ENCODE measurements at places on chromosomes 16 and 17.

DNA sequence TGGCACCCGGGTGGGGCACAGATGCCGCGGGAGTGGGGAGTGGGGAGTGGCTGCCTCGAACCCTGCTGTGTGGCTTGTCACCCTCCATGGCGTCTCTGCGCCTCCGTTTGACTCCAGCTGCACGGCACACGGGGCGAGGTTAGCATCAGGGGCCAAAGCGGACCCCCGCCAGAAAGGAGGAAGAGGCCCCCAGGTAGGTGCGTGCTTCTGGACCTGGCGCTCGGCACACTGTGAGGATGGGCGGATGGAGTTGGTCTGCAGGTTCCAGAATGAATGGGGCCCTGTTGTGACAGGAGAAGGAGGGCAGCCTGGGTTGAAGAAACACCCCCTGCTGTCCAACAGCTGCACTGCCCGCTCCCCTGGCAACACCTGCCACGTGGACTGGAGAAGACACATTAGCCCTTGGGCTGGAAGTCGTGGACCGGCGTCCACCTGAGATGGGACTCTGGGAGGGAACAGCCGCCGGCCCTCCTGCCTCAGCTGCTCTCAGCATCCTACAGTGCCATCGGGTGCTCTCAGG, 9.4 kb upstream of the FASN start:
- no peak for DNase-seq

- no peak for DNase-seq
Measured at GRCh38 chr16:11034481-11034931, 90.1 kb downstream of the CLEC16A start.

- DNase-seq: no peak
Measured at GRCh38 chr17:55437159-55437605, 15.5 kb upstream of the MMD start.

DNA sequence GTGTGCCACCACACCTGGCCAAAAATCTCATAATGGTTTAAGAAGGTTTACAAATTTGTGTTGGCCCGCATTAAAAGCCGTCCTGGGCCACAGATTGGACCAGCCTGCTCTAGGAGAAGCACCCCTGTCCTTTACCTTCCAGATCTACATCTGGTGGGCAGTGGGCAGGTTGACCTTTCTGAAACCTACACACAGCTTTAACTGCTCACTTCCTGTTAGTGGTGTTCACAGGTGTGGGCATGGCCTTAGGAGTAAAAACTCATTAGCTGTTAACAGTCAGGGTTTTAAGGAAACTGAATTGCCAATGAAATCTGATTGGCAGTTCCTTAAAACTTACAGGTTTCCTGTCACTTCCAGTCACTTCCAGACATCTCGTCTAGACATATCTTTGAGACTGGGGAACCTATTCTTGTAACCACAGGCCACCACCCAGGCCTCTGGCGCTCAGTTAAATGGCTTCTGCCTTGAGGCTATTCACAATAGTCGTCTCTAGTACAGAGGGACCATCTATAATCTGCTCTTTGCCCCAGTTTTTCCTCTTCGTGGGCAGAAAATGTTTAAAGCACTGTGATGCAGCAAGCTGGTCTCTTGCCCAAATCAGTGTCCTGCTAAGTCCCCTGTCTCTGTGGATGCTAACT, 29.3 kb downstream of the GNGT2 start:
- DNase-seq: no peak

- no peak for DNase-seq
Measured at GRCh38 chr16:66618588-66619375, 14.3 kb downstream of the CMTM3 start.

DNA sequence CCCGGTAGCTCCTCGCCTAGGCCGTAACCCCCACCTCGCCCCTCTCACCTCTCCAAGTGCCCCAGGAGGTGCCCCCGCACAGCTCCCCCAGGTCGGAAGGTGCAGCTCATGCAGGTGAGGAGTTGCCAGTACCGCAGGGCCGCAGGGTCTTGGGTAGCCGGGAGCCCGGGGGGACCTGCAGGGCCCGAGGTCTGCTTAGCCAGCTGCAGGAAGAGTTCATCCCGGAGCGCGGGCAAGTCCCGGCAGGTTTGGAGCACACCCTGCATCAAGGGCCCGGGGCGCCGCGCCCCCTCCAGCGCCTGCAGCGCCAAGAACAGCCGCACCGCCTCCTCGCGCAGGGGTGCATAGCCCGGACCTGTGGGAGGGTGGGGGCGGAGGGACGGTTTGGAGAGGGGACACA, 4.8 kb downstream of the PLEKHH3 start:
- DNase-seq: no peak

DNA sequence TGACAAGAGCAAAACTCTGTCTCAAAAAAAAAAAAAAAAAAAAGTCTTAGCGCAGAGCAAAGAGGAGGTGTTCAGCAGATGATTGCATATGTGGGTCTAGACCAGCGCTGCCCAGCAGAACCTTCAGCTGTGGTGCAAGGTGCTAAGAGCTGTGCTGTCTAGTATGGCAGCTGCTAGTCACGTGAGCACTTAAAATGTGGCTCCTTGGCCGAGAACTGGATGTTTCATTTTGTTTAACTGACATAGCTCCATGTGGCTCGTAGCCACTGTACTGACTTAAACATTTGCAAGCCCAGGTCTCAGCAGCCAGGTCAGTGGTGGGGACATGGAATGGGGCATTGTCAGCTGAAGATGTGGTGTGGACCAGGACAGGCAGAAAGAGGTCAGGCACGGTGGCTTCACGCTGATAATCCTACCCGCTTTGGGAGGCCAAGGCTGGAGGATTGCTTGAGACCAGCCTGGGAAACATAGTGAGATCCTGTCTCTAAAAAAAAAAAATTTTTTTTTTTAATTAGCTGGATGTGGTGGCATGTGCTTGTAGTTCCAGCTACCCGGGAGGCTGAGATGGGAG, 9.2 kb downstream of the C1QTNF1 start:
- DNase-seq: no peak

- no peak for DNase-seq
Measured at GRCh38 chr17:15109608-15110007, 155.5 kb downstream of the PMP22 start.

DNA sequence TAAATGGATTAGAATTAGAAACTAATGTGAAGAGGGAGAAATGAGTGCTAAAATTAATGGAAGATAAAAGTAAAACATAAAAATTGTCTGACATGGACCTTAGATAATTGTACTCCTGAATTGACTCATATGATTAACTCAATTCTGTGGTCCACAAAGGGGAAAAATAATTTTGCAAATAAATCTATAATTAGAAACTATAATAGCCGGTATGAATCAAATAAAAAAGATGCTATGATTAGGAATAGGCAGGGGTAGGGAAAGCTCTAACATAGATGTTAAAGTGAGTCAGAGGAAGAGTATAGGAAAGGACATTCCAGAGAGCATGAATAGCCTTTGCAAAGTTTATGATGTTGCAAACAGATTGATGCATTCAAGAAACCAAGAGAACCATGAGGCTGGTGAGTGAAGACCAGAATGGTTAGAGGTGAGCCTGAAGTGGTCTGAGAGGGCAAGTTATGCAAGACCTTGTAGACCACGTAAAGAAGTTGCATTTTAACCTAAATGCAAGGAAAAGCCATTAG, 262.1 kb upstream of the CA10 start:
- no peak for DNase-seq

DNA sequence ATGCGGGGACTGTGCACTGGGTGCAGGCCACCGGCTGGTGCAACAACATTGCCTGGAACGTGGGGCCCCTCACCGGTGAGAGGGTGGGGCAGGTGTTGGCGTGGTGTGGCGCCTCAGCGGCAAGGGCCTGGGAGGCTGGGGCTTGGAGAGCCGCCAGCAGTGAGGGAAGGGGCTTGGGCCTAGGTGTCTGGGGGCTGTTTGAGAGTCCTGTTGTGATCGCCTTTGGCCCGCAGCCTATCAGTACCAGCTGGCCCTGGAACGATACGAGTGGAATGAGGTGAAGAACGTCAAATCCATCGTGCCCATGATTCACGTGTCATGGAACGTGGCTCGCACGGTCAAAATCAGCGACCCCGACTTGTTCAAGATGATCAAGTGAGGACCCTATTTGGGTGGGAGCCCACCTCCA, 2.6 kb upstream of the TMEM88 start:
- DNase-seq: no peak

- DNase-seq: no peak
Measured at GRCh38 chr17:81641825-81642489, 5.0 kb downstream of the TSPAN10 start.

GRCh38 chr17:81027038-81027437, 7.9 kb upstream of the BAIAP2 start:
- no peak for DNase-seq

DNA sequence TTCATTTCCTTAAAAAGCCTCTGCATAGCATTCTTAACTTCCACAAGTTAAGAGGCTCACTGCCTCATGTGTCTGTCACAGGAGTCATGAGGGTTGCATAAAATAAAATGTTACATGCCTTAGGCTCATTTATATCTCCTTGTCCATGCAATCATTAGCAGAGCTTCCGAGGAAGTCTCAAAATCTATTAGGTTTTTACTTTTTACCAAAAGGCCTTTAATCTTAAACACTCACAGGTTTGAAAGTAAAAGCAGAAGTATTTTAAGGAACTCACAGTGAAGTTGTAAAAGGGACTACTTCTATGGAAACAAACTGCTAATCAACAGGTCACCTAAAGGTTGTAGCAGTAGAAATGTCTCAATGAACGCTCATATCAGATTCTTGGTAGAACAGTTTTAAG, 5.2 kb upstream of the ATP6V0A1 start:
- no peak for DNase-seq

DNA sequence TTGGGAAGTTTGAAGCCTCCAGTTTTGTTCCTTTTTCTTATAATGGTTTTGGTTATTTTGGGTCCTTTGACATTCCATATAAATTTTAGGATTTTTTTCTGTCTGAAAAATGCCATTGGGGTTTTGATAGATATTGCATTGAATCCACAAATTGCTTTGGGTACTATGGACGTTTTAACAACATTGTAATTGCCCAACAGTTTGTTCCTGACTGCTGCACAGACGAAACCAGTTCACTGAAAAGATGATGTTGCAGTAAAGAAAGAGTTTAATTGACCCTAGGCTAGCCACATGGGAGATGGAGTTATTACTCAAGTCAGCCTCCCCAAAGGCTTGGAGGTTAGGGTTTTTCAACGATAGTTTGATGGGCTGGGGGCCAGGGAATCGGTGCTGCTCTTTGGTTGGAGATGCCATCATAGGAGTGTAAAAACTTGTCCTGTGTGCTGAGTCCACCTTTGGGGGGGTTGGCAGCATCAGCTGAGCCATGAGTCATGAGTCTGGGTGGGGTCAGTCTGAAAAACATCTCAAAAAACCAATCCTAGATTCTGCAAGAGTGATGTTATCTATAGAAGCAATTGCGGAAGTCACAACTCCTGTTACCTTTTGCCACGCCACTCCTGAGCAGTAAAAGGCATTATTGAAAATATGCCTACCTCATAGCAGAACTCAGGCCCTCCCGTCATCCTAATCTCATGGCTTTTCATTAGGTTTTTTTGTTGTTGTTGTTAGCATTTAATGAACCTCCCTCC, 2.7 kb upstream of the PRSS41 start:
- DNase-seq: no peak

DNA sequence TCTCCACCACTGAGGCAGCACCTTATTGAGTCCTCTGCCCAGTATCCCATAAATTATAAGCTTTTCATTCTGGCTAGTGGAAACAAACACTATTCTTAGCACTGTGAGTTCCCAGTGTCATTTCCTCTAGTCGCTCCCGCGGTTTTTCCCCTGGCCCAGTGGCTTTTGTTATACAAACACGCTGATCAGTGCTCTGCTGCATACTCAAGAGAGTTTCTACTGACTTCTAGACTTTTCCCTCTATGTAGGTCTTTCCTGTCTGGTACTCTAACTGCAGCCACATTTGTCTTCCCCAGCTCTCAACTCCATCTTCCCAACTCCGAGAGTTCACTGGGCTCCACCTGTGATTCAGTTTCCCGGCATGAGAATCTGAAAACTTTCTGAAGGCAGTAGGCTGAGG, 556.6 kb upstream of the SALL1 start:
- no peak for DNase-seq

- DNase-seq: no peak
Measured at GRCh38 chr16:29699324-29700219, 20.6 kb downstream of the QPRT start.

GRCh38 chr16:73124097-73124652, 76.2 kb upstream of the ZFHX3 start:
- DNase-seq: no peak

- no peak for DNase-seq
Measured at GRCh38 chr17:74176546-74177001, 26.9 kb upstream of the RPL38 start.

DNA sequence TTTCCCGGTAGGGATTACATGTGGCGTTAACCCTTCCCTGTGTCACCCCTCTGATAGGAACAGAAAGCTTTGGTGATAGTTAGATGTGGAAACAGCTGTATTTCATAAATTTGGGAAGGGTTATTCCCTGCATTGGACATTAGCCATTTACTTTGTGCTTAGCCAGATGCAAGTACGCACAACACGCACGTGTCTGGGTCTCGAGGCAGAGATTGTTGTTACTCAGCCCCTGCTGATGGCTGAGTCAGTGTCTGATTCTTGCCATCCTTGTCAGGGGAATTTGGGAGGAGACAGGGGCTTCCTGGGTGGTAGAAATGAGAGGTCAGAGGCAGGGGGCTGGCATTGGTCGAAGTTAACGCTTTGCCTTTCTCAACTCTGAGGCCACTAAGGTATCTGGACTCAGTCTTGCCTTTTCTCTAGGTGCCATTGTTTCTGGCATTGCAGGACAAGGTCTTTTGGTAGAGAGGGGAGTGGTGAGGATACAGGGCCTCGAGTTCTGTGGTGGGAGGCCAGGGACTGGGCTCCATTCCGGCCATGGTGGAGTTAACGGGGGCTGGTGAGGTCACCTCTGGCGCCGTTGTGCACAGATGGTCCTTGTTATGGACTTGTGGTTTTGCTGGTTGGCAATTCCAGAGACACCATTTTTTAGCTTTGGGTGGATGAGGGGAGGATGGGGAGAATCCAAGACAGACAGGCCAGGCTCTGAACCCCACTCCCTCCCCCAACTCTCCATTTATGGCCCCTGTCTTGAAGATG, 8.2 kb downstream of the MMP2 start:
- DNase-seq: no peak

DNA sequence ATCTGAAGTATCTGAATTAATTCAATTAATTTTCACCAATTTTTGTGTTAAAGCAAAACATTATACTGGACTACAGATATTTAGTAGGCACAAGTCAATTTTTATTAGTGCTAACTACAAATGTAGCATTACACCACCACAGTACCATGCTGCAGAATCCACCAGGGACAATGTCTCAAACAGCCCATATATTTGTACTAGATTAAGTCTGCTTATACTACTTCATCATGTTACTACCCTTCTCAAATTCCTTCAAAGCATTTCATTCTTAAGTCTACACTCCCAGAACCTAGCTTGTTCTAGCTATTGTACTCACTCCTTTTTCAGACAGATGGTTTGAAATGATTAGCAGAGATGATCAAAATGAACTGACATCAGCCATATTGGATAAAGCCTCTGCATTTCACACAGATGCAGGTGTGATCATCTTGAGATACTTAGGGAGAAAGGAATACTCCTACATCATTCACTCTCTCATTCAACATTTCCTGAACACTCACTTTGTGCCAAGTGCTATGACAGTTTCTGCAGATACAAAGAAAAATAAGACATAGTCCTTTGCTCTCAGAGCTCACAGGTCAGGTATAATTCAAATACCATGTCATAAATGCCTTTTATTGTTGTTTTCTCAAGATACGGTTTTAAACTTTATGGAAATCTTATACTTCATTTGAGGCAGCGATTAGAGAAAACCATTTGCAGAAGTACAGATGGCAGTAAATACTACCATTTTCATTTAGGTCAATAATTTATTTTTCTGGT, 47.7 kb downstream of the SMURF2 start:
- DNase-seq: no peak

- DNase-seq: no peak
Measured at GRCh38 chr17:17406225-17406624, 70.6 kb upstream of the MED9 start.

GRCh38 chr17:58085039-58085715, 2.0 kb downstream of the DYNLL2 start:
- peak; percentile 25 for DNase-seq
